ENCODE measurements at places on chromosomes 11 and 22.
A peak's percentile ranks its signal among the peaks of the same experiment; 100 is the strongest.

GRCh38 chr11:17752144-17752543, 17.6 kb downstream of the KCNC1 start:
- no peak for DNase-seq

DNA sequence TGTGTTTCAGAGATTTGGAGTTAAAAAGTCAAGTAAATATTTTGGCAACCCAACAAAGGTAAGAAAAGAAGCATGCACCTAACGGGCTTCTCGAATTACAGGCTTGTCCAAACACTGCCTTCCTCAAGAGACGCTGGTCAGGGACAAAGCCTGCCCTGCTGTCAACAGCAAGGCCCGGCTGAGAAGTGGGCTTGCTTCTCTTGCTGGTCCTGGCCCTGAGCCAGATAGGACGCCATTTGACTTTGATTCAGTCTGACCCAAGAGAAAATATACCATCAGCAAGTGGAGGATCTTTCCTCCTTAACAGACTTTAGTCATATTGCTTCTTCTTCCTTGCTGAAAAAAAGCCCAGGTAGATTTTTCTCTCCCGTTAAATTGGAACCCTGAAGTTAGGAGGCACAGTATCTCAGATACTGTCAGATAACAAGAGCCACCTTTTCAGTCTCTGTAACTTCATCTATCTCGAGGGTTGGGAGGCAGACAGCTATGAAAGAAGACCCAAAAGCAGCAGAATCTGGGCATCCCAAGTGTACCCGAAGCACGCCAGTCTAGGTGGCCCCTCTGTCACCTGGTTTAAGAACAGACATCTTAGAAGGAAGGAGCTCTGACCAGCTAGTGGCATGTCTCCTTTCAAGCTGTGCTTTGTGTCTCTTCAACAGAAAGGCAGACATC, 57.5 kb downstream of the C22orf31 start:
- no peak for DNase-seq

DNA sequence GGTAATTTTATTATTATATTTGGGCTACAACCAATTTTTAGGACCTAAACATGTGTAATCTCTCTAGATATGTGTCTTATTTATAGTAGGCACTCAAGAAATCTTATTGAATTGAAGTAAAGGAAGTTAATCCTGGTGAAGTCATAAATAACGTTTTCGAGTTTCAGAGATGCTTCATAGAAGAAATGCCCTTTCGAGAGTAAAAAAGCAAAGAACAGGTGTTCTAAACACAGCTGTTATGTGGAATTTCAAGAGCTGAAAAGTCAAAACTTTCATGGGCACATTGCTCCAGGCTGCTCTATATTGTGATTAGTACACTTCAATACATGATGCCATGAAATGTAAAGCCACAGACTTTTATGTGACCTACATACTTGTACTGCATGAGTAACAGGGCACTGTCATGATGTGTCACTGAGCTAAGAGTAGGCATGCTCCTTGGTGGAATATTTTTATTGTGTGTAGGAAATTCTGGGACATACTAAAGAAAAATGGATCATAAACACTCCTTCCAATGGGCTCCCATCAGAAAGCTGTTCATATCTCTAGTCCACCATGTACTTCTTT, 7.2 kb upstream of the ELMOD1 start:
- peak; percentile 52 for DNase-seq

DNA sequence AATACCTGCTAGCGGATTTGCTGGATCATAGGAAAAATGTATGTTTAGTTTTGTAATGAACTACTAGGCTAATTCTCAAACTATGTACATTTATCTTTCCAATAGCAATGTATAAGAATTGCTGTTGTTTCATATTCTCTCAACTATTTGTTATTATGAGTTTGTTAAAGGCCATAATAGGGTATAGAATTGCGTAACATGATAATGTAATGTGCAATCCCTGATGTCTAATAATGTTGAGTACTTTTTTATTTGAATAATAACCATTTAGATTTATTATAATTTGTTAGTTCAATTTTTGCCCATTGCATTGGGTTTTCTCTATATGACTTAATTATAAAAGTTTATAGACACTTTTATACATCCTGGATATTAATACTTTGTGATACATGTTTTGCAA, 801.6 kb downstream of the LUZP2 start:
- no peak for DNase-seq

- no peak for DNase-seq
Measured at GRCh38 chr11:44988981-44989635, 38.4 kb upstream of the TP53I11 start.

- DNase-seq, result no peak
Measured at GRCh38 chr11:119791047-119791446, 62.0 kb upstream of the NECTIN1 start.

DNA sequence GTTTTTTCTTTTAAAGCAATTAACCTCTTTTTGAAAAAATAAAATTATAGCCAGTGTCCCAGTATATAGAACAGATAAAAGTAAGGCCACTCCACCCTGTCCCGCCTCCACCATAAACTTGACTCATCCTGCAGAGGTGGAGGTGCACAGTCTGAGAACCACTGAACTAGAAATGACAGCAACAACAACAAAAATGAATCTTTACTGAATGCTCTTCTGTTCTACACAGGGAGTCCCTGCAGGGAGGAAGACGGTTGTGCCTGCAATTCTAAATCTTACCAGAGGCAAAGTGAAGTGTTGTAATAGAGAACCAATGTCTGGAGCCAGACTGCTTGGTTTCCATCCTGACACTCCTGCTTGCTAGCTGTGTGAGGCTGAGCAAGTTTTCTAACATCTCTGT, 162.3 kb downstream of the FBXO7 start:
- no peak for DNase-seq

DNA sequence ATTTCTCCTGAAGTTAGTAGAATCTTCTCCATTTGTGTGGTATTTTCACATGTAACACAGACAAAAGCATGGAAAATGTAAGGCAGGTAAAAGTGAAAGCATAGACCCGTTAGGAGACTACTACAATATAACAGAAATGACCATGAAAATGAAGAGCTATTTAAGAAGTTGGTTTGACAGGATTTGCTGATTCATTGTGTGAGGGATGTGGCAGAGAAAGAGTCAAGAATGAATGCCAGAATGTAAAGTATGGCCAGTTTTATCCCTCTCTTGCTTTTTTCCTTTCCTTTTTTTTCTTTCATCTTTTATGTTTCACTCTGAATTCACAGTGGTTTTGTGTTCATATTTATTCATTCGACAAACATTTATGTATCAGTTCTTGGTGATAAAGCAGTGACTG, 115.9 kb downstream of the ARFGAP2 start:
- DNase-seq, result peak; percentile 36

- DNase-seq, result no peak
Measured at GRCh38 chr22:45524966-45525365, 22.3 kb downstream of the FBLN1 start.

- DNase-seq, result peak; percentile 92
Measured at GRCh38 chr11:72069787-72070251, 10.5 kb downstream of the NUMA1 start.

DNA sequence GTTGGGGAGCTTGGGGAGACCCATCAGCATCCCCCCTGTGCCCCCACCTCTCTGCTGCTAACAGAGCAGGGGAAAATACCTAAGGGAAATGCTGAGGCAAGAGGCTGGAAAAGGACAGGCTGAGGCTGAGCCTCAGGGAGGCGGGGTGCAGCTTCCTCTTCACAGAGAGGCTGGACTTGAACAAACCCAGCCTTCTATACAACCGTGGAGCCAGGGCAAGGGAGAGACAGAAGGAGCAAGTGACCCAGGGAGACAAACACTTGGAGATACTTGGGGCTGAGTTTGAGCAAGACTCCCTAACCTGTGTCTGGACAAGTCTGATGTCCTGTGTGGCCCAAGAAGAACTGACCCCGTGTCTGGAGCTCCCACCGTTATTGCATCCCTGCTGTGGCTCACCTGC, at the start of gene SLCO2B1:
SLCO2B1 (plus strand) TSS at position 229 of the 400 bp plus-strand sequence. CDS start 275 bp downstream, outside the sequence.
- no peak for DNase-seq

DNA sequence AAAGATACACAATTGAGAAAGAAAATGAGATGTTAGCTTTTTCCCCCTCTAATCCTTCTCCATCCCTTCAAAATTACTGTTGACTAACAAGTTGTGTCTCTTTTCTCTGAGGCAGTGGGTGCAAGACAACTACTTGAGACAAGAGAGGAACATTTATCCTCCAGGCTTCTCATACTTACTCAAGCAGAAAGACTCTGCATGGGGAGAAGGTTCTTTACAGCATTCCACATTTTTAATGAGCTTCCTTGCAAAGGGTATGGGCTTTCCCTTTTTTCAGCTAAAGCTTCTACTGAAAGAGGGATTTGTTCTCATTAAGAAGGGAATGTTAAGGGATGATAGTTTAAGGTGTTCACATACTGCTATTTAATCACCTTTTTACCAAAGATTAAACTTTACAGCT, 47.8 kb downstream of the PAX6 start:
- DNase-seq, result no peak

GRCh38 chr11:96614846-96615245, 225.0 kb downstream of the JRKL start:
- no peak for DNase-seq

DNA sequence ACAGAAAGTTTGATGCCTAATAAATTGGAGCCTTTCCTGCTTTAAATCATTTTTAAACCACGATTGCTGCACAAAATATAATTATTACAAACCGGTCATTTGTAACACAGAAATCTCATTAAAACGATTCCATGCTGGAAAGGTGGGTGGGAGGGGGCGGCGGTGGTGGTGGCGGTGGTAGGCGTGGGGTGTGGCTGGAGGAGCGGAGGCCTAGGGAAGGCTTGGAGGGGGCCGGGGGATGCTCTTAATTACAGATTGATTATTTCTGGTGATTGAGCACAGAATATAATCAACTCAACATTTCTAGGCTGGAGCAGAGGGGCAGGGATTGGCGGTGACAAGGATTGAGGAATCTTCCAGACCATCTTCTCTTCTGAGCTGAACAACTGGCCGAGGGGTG, 157.5 kb downstream of the TRIM29 start:
- DNase-seq, result no peak
